Iris pigment epithelial cell (primary cell): ENCODE measurements at places on chromosomes 16 and 17.
A peak's percentile ranks its signal among the peaks of the same experiment; 100 is the strongest.

DNA sequence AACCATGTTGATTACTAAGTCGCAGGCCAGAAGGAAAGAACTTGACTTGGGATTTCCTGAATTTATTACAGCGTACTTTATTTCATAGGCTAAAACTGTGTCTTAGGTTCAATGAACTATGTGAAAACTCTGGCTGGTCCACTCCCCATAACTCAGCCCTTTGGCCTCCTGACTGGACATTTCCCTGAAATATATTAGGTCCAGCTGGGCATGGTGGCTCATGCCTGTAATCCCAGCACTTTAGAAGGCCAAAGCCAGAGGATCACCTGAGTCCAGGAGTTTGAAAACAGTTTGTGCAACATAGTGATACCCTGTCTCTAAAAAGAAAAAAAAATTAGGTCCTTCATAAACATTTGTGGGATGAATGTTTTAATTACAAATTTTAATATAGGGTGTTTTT is 97.0 kb downstream of the CYLD start:
- DNase-seq, result no peak

- DNase-seq, result peak; percentile 96
Observed at GRCh38 chr17:48915459-48916282, 7.5 kb downstream of the UBE2Z start.

DNA sequence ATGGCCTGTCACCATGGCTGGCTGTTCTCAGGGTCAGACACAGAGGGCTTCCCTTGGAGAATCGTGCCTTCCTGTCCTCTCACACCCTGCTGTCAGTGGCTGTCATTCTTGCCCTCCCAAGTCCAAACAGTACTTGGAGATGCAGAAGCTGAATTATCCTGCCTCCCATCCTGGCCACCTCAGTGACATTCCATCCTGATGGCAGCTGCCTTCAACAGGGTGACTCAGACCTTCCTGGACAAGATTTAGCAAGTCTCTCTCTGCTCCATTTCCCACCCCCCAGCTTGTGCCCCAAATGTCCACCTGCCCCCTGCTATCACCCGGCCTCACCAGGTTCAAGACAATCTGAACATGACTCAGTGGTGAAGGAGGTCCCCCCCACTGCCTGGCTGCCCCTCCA is 4.8 kb upstream of the KRT36 start:
- DNase-seq, result peak; percentile 15

DNA sequence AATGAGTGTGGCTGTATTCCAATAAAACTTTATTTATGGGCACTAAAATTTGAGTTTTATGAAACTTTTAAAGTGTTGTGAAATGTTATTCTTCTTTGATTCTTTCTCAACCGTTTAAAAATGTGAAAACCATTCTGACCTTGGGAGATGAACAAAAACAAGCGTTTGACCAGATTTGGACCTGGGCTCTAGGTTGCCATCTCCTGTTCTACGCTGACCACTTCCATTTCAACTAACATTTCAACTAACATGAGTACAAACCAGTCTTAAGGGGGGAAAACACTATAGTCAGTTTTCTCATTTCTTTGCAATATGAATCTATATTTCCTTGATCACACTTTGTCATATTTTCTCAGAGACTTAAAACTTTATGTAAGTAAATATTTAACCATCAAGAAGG is 118.4 kb upstream of the IRX5 start:
- DNase-seq, result no peak

GRCh38 chr17:901964-902363 is 77.6 kb downstream of the NXN start:
- DNase-seq, result no peak

DNA sequence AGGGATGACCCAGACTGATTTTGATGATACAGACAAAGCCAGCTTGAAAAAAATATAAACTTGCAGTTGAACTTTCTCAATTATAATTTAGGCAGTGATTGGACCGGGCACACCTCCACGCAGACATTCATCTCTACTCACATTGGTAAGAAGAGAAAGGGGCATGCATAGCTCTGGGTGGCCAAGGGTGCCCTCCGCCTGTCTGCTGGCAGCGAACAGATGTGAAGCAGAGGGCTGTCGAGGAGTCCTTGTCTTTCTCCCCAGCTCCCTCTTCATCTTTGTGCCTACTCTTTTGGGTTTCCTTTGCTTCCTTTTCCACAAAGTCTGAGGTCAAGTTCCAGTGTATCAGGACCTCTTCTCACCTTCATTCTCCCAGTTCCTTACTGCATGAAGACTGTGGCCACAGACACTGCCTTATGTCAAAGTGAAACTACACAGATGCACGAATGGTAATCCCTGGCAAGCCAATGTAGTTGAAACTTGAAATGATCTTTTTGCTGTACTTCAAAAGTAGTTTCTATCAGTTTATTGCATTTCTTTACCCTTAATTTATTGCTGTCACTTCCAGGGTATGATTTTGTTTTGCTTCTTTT is 343.7 kb upstream of the SOX9 start:
- DNase-seq, result no peak

DNA sequence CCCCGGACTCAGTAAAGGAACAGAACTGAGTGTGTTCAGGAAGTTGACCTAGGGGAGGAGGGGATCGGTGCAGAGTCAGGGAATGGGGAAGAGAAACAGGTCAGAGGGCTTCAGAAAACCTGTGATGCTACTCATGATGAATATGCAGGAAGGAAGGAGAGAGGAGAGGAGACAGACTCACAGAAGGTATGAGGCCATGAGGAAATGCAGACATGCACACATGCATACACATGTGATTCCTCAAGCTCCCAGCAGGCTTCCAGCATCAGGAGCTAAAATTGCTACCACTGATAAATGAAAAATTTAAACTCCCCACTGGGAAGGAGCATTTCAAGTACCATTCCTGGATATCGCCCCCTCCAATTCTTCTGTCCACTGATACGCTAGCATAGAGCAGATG is 262.6 kb downstream of the SLC39A11 start:
- DNase-seq, result no peak

- no peak for DNase-seq
Observed at GRCh38 chr16:85376292-85377095, 236.6 kb upstream of the GSE1 start.

DNA sequence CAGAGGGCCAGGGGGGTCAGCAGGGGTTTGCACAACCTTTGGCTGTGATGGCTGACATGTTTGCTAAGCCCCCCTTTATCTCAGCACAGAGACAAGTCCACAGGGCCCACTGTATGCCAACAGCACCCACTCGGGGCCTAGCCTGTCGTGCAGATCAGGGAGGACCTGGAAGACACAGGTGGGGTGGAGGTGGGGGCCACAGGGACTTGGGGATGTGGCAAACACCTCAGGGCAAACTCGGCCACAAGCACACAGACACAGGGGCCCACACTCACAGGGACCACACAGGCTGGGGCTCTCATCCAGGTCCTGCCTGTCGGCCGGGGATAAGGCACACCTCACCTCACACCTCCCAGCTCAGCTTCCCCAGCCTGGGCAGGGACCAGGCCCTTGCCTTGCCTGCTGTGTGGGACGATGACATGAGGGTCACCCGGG is 87.9 kb downstream of the C16orf78 start:
- no peak for DNase-seq
